ENCODE measurements at places on chromosomes 3 and 15. TPM values are rescaled to one million over a fixed set of nuclear protein-coding genes. Genes with fewer than 3 reads are reported as not detected.

DNA sequence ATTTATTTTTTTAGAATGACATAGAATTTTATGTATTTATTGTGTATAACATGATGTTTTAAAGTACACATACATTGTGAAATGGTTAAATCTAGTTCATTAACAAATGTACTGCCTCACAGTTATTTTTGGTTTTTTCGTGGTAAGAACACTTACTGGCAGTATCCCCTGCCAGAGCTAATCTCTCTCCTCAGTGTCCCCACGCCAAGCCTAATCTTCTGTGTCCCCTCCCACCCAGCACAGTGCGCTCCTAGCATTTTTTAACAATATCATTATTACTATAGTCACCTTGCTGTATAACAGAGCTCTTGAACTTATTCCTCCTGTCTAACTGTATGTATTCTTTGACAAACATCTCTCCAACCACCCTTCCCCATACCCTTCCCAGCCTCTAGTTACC is 333.2 kb downstream of the GABRB3 start:
- H3K4me3 ChIP-seq, result no peak overlapping the region
- no peaks in the 10 kb centered on the region for H3K4me1 ChIP-seq
- no peaks in the 10 kb centered on the region for H3K27me3 ChIP-seq
- no peak for DNase-seq
- no peaks in the 10 kb centered on the region for H3K36me3 ChIP-seq
- no peak overlapping the region for H3K27ac ChIP-seq

GRCh38 chr3:106256249-106256957 is 387.6 kb upstream of the CBLB start:
- H3K27me3 ChIP-seq, result no peaks in the 10 kb centered on the region
- no peak for DNase-seq
- peaks cover 24% of the 10 kb centered on the region for H3K36me3 ChIP-seq
- H3K4me3 ChIP-seq, result no peak overlapping the region

- DNase-seq, result no peak
- peaks cover 26% of the 10 kb centered on the region for H3K4me1 ChIP-seq
- H3K36me3 ChIP-seq, result peaks cover 1% of the 10 kb centered on the region
- peak overlapping the region; percentile 67 for H3K27ac ChIP-seq
- H3K4me3 ChIP-seq, result no peak overlapping the region
- no peaks in the 10 kb centered on the region for H3K27me3 ChIP-seq
Observed at GRCh38 chr3:52892290-52892624, 5.1 kb downstream of the STIMATE start.

DNA sequence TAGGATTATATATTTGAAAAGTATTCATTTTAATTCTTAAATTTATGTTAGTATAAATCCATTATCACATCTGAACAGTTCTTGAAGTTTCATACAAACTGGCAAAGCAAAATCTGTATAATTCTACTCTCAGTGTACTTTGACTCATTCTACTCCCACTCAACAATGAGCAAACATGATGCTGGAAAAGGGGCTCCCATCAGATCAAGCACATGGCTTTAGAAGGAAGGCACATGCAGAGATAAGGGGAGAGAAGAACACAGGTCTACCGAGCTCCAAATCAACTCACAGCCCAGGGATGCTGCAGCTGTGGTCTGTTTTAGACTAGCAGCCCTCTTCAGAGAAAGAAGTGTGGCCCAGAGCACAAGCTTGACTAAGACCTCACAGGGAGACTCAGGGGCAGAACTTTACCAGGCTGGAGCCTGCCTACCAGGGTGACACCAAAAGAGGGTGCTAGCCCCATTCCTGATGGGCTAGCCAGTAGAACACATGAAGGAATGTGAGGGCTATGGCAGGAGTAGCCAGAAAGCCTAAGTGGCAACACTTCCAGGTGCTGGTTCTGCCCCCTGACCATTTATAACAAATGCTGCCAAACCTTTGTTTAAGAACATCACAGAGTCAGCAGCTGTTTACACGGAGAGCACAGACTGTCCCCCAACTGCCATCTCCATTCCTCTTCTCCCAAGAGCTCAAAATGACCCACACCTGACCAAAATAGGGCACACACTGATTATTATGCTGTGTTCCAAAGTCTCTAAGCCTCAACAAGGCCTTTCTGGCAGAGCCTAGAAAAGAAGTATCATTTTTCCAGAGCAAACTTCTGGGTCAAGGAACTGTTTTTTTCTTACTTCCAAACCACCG is 19.5 kb downstream of the SEC22C start:
- no peak for DNase-seq
- no peaks in the 10 kb centered on the region for H3K27me3 ChIP-seq
- H3K27ac ChIP-seq, result no peak overlapping the region
- no peak overlapping the region for H3K4me3 ChIP-seq
- H3K36me3 ChIP-seq, result peaks cover 37% of the 10 kb centered on the region

GRCh38 chr3:12423918-12424630 is 60.2 kb upstream of the TSEN2 start:
- H3K27me3 ChIP-seq, result no peaks in the 10 kb centered on the region
- H3K4me1 ChIP-seq, result peaks cover 76% of the 10 kb centered on the region
- DNase-seq, result no peak
- no peaks in the 10 kb centered on the region for H3K36me3 ChIP-seq

DNA sequence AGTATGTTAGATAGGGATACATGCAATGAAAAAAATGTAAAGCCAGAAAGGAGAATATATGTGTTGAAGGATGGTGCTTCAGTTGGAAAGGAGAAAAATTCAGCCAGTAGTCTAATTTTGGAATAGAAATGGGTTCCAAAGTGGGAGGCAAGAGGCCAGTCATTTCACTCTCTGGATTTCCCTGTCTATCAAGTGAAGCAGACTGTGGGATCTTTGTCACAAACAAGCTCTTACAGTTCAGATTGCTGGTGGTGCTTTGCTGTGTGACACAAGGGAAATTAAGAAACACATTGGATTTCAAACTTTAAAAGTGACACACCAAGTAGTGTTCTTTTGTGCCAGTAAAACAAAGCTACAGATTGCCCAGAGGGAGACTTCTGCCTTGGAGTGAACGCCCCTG is 82.0 kb upstream of the BFSP2 start:
- no peak for DNase-seq
- peaks cover 6% of the 10 kb centered on the region for H3K36me3 ChIP-seq
- no peaks in the 10 kb centered on the region for H3K4me1 ChIP-seq
- H3K27me3 ChIP-seq, result no peaks in the 10 kb centered on the region
- no peak overlapping the region for H3K27ac ChIP-seq
- H3K4me3 ChIP-seq, result no peak overlapping the region

DNA sequence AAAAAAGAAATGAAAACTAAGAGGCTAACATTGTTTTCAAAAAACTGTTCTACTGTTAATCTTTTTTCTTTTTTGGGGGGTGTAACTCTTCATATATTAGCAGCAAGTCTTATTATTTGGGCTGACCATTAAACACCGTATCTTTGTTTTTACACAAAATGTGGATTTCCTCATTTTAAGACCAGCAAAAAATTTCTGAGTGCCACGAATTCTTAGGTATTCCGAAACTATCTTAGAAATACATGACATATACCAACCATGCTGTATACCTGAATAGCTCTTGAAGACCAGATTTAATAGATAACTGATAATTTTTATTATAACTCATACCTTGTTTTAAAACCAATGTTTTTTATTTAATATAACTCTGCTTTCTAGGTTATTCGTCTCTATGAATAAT is 620 bp upstream of the TTC23 start:
- H3K27me3 ChIP-seq, result no peaks in the 10 kb centered on the region
- no peaks in the 10 kb centered on the region for H3K36me3 ChIP-seq
- H3K27ac ChIP-seq, result peak overlapping the region; percentile 98
- H3K4me3 ChIP-seq, result no peak overlapping the region

DNA sequence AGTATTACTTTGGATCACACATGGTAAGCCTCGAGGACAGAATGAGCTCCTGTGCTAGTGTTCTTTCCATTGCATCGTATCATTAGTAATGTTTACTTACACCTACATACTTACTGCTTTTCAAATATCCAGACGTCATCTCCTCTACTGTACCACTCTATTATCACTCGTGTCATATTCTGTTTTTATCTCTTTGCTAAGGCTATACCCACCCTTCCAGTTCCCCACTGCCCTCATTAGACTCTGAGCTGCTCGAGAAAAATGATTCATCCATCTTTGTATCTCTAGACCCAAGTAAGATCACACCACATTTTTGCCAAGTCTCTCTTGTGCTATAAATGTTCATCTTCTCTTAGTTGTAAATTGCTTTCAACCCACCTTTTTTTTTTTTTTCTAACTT is 245.7 kb downstream of the TIGIT start:
- peaks cover 4% of the 10 kb centered on the region for H3K36me3 ChIP-seq
- no peak overlapping the region for H3K27ac ChIP-seq
- no peaks in the 10 kb centered on the region for H3K4me1 ChIP-seq
- H3K4me3 ChIP-seq, result no peak overlapping the region

- no peak for DNase-seq
- no peak overlapping the region for H3K4me3 ChIP-seq
- H3K36me3 ChIP-seq, result peaks cover 22% of the 10 kb centered on the region
- no peak overlapping the region for H3K27ac ChIP-seq
- peaks cover 4% of the 10 kb centered on the region for H3K4me1 ChIP-seq
Observed at GRCh38 chr15:51494411-51495314, 127.9 kb downstream of the DMXL2 start.

- H3K27me3 ChIP-seq, result no peaks in the 10 kb centered on the region
- no peak overlapping the region for H3K4me3 ChIP-seq
- H3K27ac ChIP-seq, result no peak overlapping the region
- DNase-seq, result no peak
- H3K36me3 ChIP-seq, result no peaks in the 10 kb centered on the region
Observed at GRCh38 chr15:58235961-58236360, 97.8 kb downstream of the AQP9 start.

DNA sequence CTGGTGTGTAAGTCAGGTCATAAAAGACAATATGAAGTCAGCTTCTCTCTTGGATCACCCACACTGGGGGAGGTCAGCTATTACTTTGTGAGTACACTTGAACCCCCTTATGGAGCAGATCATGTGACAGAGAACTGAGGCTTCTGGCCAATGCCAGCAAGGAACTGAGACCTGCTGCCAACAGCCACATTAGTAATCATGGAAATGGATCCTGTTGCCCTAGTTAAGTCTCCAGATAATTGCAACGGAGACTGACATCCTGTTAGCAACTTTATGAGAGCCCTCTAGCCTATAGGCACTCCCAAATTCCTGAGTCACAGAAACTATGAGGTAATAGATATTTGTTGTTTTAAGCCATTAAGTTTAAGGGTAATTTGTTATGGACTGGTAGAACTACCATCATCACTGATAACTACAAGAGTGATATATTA is 110.4 kb upstream of the GMNC start:
- no peak overlapping the region for H3K4me3 ChIP-seq
- peak overlapping the region; percentile 86 for H3K27ac ChIP-seq
- no peaks in the 10 kb centered on the region for H3K27me3 ChIP-seq
- peaks cover 41% of the 10 kb centered on the region for H3K4me1 ChIP-seq
- no peaks in the 10 kb centered on the region for H3K36me3 ChIP-seq

GRCh38 chr15:98653686-98654085 is 5.3 kb downstream of the IGF1R start:
- DNase-seq, result no peak
- H3K27me3 ChIP-seq, result no peaks in the 10 kb centered on the region
- no peak overlapping the region for H3K4me3 ChIP-seq
- H3K4me1 ChIP-seq, result peaks cover 40% of the 10 kb centered on the region
- H3K27ac ChIP-seq, result no peak overlapping the region

- H3K27ac ChIP-seq, result no peak overlapping the region
- no peak for DNase-seq
- H3K27me3 ChIP-seq, result no peaks in the 10 kb centered on the region
- H3K4me1 ChIP-seq, result peaks cover 3% of the 10 kb centered on the region
- H3K4me3 ChIP-seq, result no peak overlapping the region
- H3K36me3 ChIP-seq, result peaks cover 2% of the 10 kb centered on the region
Observed at GRCh38 chr3:178491751-178492150, 44.5 kb upstream of the KCNMB2 start.

DNA sequence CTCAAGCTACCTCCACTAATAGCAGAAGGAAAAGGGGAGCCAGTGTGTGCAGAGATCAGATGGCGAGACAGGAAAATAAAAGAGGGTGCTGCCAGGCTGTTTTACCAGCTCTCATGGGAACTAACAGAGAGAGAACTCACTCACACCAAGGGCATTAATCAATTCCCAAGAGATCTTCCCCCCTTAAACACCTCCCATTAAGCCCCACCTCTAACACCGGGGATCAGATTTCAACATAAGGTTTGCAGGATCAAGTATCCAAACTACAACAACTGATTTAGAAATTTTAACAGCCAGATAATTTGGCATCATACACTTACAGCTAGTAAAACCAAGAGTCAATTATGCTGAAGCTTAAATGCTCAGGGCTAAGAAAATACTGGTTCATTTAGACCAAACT is 18.9 kb downstream of the CD200 start:
- H3K27ac ChIP-seq, result peak overlapping the region; percentile 8
- H3K27me3 ChIP-seq, result no peaks in the 10 kb centered on the region
- no peak overlapping the region for H3K4me3 ChIP-seq
- peaks cover 14% of the 10 kb centered on the region for H3K4me1 ChIP-seq
- no peak for DNase-seq

GRCh38 chr3:184062637-184063036 is 9.8 kb downstream of the HTR3C start:
- no peaks in the 10 kb centered on the region for H3K36me3 ChIP-seq
- H3K4me1 ChIP-seq, result no peaks in the 10 kb centered on the region
- H3K4me3 ChIP-seq, result no peak overlapping the region
- DNase-seq, result no peak

- no peak overlapping the region for H3K4me3 ChIP-seq
- H3K27ac ChIP-seq, result no peak overlapping the region
- H3K27me3 ChIP-seq, result peaks cover 4% of the 10 kb centered on the region
- peaks cover 2% of the 10 kb centered on the region for H3K4me1 ChIP-seq
Observed at GRCh38 chr3:12400616-12401194, 83.6 kb upstream of the TSEN2 start.

DNA sequence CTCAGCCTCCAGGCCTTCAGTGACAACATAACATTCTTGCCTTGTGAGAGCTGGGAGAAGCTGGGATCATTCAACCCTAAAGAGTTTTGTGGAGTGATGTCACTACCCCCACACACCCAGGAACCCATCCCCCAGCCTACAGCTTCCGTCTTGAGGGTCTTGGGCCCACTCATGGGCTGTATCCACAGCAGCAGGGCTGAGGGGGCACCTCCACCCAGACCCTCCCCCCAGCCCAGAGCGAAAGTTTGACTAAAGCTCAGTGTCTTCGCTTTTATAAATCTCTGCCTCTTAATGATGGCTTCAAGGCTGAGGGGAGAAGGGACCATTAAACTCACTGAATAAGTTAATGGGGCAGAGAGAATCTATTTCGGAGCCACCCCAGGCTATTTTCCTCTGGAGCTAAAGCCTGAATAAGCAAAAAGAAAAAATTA is 23.8 kb downstream of the NTRK3 start:
- no peak for DNase-seq
- no peak overlapping the region for H3K4me3 ChIP-seq
- peaks cover 55% of the 10 kb centered on the region for H3K27me3 ChIP-seq
- no peak overlapping the region for H3K27ac ChIP-seq

- no peak for DNase-seq
- H3K4me1 ChIP-seq, result peaks cover 46% of the 10 kb centered on the region
- H3K36me3 ChIP-seq, result peaks cover 4% of the 10 kb centered on the region
- no peak overlapping the region for H3K4me3 ChIP-seq
Observed at GRCh38 chr3:192835818-192836815, 81.5 kb downstream of the MB21D2 start.

Gene ABHD2
- total RNA-seq, result 39.7 TPM

Gene TMEM212
- total RNA-seq, result not detected

Gene FRMD4B
- total RNA-seq, result 148 TPM

Gene AGBL1
- not detected for total RNA-seq

Gene GHSR
- total RNA-seq, result not detected

Gene ANXA2
- 1,044 TPM for total RNA-seq

Gene CYP1A1
- 0.27 TPM for total RNA-seq

Gene SLC41A3
- 64.9 TPM for total RNA-seq

Gene AADACL2
- total RNA-seq, result not detected

Gene MYNN
- 17.1 TPM for total RNA-seq

Gene ANKDD1A
- 4.1 TPM for total RNA-seq

Gene ABHD6
- 4.9 TPM for total RNA-seq

Gene CLDN18
- not detected for total RNA-seq

Gene GPR160
- 0.44 TPM for total RNA-seq
